T-helper 17 cell (primary cell): ENCODE measurements at places on chromosomes 5 and 9. TPM values are rescaled to one million over a fixed set of nuclear protein-coding genes. Genes with fewer than 3 reads are reported as not detected.

DNA sequence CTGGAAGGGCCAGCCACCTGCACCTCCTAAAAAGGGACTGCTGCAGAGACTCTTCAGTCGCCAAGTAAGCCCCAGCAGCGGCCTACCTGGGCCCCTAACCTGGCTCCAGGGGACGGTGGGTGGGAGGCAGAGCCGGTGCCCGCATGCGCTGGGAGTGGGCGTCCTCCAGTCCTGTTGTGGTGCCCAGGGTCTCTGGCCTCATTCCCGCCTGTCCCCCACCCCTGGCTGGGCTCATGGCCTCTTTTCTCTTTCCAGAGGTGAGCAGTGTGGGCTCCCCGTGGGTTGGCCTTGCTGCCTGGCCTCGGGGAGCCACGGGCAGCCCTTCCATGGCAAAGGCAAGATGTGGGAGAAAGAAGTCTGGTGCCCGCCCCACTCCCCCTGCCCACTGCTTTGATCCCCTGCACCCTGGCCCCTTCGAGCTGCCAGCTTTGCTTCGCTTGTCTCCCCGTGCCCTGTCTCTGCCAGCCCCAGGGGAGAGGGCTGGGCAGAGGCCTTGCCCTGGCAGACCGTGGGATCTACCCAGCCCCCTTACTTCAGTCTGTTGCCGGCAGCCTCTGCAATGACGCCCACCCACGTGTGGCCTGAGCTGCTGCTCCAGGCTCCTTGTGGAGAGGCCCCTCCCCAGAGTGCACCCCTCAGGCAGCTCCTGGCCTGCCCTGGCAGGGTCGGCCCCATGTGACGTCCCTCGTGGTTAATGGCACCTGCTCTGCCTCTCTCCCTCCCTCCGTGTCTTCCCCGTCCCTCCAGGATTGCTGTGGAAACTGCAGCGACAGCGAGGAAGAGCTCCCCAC is 5.4 kb upstream of the PRR7 start:
- DNase-seq: no peak

EGFL7 gene
- not detected for total RNA-seq

- DNase-seq: no peak
These were observed 354.6 kb downstream of the BNC2 start for GRCh38 chr9:16515879-16516301.

DNA sequence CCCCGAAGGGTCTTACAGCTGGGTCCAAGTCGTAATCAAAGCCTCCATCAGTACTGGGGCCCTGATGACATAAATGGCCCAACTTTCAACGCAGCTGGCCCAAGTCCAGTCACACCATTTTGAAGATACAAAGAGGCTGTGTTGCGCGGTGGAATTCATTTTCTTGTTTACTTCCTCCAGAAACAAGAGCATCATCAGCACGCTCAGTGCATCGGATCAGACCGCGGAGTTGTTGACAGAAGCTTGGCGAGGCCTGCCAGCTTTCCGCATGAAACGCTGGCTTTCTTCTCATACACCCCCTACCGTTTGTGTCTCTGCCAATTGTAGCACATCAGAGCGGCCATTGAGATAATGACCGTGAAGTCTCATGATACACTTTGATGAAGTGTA is 101.7 kb upstream of the SPATA31D4 start:
- DNase-seq: no peak

DNA sequence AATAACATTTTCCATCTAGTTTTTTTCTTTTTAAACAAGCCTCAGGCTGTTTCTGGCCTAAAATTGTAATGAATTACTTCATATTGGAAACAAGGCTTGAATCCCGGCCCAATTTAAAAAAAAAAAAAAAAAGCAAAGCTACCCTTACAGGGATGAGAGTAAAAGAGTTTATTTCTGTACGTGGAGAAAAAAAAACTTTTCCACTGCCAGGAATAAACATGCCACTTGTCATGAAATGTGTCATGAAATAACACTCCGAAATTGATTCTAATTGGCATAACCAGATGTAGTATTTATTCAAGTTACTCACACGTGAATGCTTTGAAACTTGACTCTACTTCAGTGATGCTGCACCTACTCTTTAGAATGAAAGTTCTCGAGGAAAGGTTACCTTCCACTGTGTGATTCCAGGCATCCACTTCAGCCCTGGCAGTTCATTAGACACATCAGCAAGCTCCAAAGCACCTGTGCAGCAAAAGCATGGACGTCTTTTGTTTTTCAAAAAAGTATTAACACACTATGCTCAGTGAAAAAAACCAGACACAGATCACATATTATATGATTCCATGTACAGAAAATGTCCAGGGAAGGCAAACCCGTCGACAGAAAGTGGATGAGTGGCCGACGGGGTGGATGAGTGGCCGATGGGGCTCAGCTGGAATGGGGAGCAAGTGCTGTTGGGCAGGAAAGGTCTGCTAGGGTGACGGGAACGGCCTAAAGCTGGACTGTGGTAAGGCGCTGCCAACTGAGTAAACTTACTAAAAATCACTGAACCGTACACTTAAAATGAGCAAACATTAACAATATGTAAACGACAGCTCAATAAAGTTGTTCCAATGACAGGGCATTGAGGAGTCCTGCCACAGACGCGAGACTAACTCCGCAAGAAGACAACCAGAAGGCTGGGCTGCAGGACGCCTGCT is 21.2 kb downstream of the NSUN2 start:
- DNase-seq: no peak

- DNase-seq: no peak
These were observed 175.1 kb upstream of the PCSK5 start for GRCh38 chr9:75715360-75715759.

- no peak for DNase-seq
These were observed 69.8 kb upstream of the RAI14 start for GRCh38 chr5:34586117-34586885.

DNA sequence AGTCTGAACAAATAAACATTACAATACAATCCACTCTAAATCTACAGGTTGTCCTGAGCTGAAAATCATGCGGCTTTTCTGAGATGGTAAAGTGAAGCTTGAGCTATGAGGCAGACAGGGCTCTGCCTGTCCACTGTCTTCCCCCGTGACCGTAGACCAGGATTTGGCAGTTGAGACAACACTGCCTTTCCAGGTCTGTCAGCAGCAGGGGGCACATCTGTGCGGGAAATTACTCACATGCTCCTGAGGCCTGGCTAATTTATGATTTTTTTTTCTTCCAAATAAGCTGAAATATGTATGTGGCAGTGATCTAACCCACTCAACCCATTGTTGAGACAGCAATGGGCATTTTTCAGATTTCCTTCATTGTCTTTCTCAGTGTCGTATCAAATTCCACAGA is 307.9 kb downstream of the FBXL7 start:
- DNase-seq: no peak

PRUNE2 gene
- not detected for total RNA-seq

- no peak for DNase-seq
These were observed 453 bp downstream of the PTRH1 start for GRCh38 chr9:127714951-127715469.

DNA sequence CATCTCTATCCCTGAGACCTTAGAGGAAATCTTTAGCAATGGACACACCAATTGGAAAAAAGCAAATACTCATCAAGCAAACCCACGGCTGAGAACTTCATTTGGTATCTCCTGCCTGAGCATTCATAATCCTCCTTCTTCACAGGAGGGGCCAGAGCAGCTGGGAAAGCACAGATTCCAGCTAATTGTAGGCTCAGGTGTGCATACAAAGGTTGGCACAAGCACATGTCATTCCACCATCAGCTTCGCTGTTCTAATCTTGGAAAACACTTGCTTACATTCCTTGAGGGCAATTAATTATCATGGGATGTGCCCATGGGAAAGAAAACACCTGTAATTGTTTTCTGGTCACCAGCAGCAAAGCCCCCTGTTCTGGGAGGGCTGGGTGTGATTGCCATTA is 376.6 kb downstream of the SPOCK1 start:
- no peak for DNase-seq

- DNase-seq: no peak
These were observed 796.0 kb upstream of the CHD1 start for GRCh38 chr5:99724732-99725290.

- no peak for DNase-seq
These were observed 99.7 kb downstream of the SERINC5 start for GRCh38 chr5:80156156-80156555.
